ENCODE measurements at places on chromosomes 4 and X.

GRCh38 chr4:19930742-19931141, 321.0 kb upstream of the SLIT2 start:
- DNase-seq: no peak

- DNase-seq: no peak
Measured at GRCh38 chr4:47075919-47076318, 44.6 kb downstream of the GABRB1 start.

DNA sequence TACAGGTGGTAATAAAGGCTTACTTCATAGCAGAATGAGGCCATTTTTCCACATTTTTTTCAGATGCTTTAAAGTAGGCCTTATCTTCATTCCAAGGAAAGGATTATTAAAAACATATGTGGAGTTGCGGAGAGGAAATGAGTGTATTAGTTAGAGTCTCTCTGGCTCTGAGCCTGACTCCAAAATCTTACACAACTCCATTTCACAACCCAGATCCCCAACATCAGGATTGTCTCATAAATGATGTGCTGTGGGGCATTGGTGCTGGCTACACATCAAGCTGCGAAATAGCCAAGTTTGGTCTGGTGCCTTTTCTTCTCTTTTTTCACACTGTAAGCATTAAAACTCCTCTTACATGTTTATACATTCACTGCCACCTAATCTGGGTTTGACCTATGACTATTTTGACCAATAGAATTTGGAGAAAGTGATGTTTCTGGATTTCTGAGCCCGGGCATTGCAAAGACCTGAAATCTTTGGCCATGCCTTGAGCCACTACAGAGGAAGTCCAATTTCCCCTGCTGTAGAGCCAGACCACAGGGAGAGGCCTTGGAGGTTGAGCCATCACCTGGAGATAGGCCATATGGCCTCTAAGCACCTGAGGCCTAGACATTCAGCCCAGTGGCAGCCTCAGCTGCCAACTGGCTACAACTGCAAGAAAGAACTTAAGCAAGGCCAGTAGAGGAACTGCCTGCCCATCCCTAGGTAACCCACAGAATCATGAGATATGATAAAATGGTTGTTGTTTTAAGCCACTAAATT, 16.7 kb upstream of the SOD3 start:
- DNase-seq: peak; percentile 99

- peak; percentile 45 for DNase-seq
Measured at GRCh38 chrX:7996414-7996813, 69.2 kb upstream of the PNPLA4 start.

DNA sequence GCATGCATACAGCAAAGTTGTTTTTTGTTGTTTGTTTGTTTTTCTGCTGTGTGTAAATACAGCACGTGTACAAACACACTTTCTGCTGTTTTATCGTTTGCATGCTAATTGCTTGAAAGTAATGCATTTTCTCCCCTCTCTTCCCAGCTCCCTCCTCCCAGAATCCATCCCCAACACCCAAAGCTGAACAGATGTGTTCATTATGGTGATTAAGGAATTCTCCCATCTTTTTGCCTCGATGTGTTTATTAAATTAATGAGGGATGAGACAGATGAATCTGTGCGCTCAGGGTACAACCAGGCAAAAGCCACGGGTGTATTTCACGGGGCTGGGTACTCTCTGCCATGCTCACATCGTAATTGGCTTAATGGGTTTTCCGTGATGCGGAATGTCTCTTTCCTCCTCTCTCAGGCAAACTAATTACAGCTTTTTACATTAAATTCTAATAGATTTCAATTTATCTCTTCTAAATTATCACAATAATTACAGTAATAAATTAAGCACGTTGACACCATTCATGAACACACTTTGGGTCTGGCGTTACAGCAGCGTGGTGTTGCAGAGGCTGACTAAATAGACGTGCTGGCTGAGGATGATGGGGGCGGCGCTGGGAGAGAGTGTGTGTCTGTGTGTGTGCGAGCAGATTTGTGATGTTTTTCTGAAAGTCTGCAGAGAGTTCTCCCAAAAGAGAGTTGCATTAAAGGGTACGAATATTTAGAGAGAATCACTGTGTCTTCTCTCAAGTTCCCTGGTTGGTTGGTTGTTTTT, 117.7 kb downstream of the CRLF2 start:
- DNase-seq: no peak

DNA sequence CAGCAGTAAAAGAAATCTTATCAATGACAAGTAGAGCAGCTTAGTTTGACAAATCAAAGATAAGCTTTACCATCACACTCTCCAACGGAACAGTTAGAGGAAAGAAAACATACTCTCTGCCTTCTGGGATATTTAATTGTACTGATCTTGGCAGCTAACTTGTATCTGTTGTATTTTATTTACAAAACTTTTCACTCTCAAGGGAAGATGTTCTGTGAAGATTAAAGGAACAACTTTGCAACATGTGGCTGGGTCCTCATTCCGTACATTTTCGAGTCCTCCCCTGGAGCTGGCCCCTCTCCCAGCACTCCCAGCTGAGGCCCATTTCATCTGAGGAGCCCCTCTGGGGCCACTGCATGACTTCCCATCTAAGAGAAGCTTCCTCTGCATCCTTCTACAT, 74.4 kb downstream of the RPS3A start:
- peak; percentile 26 for DNase-seq

DNA sequence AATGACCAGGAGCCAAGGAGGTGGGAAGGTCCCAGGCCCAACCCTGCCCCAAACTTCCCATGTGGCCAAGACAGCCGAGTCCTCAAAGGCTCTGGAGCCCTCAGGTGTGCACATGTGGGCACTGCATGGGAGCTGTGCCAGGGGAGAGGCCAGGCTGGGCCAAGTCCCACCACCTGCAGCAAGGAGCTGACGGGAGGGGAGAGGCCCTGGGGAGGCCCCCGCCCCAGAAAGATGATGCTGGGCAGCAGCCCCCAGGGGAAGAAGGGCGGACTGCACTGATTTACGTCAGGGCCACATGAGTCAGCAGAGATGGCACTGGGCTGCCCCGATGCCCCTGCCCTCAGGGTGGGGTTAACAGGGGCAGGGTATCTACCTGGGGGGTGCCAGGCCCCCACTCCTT, 1.4 kb downstream of the L1CAM start:
- no peak for DNase-seq

DNA sequence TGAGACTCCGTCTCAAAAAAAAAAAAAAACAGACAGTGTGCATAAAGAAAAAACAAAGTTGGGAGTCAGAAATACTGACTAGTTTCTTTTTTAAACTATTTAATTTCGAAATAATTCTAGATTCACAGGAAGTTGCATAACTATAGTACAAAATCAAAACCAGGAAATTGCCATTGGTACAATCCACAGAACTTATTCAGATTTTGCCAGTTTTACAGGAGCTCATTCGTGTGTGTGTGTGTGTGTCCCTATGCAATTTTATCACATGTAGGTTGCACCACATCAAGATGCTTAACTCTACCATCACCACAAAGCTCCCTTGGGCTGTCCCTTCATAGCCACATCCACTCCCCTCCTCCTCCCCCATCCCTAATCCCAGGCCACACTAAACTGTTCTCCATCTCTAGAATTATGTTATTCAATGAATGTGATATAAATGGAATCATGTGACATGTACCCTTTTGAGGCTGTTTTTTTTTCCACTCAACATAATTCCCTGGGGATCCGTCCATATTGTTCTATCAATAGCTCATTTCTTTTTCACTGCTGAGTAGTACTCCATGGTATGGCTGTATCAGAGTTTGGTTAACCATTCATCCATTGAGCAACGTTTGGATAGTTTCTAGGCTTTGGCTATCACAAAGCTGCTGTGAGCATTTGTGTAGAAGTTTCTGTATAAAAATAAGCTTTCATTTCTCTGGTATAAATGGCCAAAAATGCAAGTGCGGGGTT, 16.3 kb upstream of the DDX3X start:
- DNase-seq: peak; percentile 47

GRCh38 chr4:137124278-137124932, 407.9 kb downstream of the PCDH18 start:
- DNase-seq: peak; percentile 82

- peak; percentile 95 for DNase-seq
Measured at GRCh38 chr4:186807808-186808629, 84.4 kb upstream of the FAT1 start.

- no peak for DNase-seq
Measured at GRCh38 chrX:29229802-29230201, 642.6 kb downstream of the IL1RAPL1 start.

- DNase-seq: no peak
Measured at GRCh38 chr4:178081176-178081575, 638.9 kb upstream of the AGA start.

- DNase-seq: no peak
Measured at GRCh38 chr4:8297141-8297601, 27.6 kb downstream of the HTRA3 start.

DNA sequence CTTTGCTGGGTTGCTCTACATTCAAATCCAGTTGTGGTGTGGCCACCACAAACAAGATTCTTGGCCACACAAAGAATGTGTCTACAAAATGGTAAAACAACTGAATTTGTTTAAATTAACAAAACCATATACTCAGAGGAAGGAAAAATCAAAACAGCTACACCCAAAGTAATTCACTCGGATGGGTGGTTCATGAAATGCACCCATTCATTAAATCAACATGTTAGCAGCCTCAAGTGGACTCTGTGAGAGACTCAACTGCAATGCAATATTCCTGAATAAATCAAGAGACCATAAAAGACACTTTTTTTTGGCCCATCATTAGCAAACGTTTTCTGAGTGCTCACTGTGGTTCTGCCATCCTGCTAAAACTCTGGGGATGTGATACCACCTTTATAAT, 11.2 kb upstream of the AMELX start:
- no peak for DNase-seq

- DNase-seq: no peak
Measured at GRCh38 chrX:48826876-48827653, 752 bp downstream of the ERAS start.

GRCh38 chr4:88813013-88813412, 115.4 kb upstream of the NAP1L5 start:
- no peak for DNase-seq

- peak; percentile 60 for DNase-seq
Measured at GRCh38 chr4:151202851-151203455, 74.0 kb upstream of the PRSS48 start.

DNA sequence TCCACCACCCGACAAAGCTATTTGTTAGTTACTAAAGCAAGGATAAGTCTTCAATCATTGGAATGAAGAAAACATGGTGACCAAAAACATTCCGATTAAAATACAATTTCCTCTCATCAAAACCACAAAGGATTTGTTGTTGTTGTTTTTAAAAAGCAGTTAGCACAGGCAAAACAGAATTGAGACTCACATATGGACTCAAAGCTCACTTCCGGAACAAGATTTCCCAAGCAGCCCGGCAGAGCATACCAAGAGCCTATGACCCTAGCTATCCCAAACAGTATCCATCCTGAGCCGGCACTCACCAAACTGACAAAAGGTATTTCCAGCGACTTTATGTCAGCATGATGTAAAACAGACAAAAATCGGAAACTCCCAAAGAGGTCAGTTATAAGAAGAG, 39.9 kb downstream of the ADGRA3 start:
- DNase-seq: no peak

DNA sequence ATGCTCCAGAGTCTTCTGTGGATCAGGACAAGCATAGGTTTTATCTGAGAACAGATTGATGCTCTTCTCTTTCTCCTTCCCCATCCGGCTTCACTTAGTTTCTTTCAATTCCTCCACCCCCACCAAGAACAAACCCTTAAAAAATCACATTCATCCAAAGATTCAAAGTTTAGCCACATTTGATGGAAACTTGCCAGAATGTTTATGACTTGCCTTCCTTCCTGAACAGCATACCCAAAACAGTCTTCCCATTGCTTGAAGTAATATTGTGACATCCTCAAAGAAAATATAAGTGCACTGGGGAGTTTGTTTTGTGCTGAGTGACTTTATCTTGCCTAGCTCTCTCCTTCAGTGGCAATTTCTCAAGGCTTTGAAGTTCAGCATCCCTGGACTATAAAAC, 83.0 kb downstream of the MAGEB17 start:
- peak; percentile 71 for DNase-seq

- DNase-seq: no peak
Measured at GRCh38 chr4:81142744-81143143, 72.3 kb downstream of the PRKG2 start.

- no peak for DNase-seq
Measured at GRCh38 chr4:186920992-186921391, 197.3 kb upstream of the FAT1 start.

GRCh38 chrX:153687121-153688039, at the start of gene SLC6A8:
Gene SLC6A8 (plus strand): TSS chrX:153687926. CDS start chrX:153688575, 649 bp downstream.
- peak; percentile 73 for DNase-seq

DNA sequence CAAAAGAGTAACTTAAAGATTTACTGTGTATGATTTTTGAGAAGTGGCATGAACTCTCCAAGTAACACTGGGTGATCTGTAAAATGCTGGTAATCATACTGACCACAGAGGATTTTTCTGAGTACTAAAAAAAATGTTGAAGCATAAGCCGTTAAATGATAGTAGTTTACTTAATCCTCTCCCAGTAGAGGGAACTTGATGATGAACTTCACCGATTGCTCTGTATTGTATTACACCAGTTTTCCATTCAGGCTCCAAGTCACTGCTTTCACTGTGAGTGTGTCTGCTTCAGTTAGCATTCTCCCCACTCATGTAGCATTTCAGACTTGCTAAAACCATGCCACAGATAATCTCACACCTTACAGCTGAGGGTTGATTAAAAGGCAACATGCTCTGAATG, 294.1 kb downstream of the GBA3 start:
- no peak for DNase-seq

DNA sequence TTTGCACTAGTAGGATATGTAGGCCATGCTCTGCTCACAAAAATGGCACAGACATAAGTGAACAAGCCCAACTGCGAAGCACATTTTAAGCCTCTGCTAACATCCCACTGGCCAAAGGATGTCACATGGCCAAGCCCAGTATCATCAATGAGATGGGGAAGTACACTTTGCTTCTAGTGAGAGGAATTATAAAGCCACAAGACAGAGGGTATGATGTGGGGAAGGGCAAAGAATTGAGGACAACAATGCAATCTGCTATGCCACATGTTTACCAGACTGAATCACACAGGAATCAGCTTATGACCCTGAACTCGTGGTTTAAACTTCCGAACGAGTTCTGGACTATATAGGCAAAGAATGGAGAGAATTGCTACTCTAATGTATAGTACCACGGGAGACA, 39.1 kb downstream of the SUPT20HL1 start:
- no peak for DNase-seq

GRCh38 chr4:100566396-100566795, 48.6 kb upstream of the EMCN start:
- DNase-seq: no peak

GRCh38 chrX:100928660-100929613, at the start of gene XKRX:
Gene XKRX (minus strand): TSS chrX:100928917. CDS start chrX:100928304, 613 bp downstream.
- peak; percentile 21 for DNase-seq

DNA sequence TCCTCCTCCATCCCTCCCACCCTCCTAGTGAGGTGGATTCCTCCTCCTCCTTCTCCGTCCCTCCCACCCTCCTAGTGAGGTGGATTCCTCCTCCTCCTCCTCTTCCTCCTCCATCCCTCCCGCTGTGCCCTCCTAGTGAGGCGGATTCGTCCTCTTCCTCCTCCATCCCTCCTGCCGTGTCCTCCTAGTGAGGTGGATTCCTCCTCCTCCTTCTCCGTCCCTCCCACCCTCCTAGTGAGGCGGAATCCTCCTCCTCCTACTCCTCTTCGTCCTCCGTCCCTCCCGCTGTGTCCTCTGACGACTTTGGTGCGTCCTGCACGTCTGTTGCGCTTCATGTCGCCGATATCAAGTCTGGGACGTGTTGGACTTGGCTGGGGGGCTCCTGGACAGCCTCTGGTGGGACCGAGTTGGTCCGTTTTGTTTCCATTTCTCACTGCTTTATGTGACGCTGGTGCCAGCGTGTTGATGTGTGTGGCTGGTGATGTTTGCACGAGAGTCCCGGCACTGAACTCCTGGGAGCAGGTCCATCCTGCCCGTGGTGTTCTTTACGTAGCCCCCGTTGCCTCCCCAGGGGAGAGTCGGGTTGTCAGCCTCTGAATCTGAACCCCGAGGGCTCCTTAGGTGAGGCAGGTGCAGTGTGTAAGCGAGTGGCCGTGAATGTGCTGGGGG, 5.4 kb downstream of the AKAP17A start:
- no peak for DNase-seq
